Lung (tissue), 17 donors: ENCODE measurements at places on chromosomes 3 and 15. TPM values are rescaled to one million over a fixed set of nuclear protein-coding genes. Genes with fewer than 3 reads are reported as not detected.

GRCh38 chr3:13452490-13453335, 27.4 kb upstream of the HDAC11 start:
- DNase-seq, result peak; percentile 78
- H3K4me1 ChIP-seq, result no peaks in the 10 kb centered on the region
- H3K36me3 ChIP-seq, result no peaks in the 10 kb centered on the region
- H3K27ac ChIP-seq, result no peak overlapping the region
- H3K27me3 ChIP-seq, result no peaks in the 10 kb centered on the region

Gene C3orf22
- 0.28 TPM for total RNA-seq

Gene GUCA1C
- not detected for total RNA-seq

DNA sequence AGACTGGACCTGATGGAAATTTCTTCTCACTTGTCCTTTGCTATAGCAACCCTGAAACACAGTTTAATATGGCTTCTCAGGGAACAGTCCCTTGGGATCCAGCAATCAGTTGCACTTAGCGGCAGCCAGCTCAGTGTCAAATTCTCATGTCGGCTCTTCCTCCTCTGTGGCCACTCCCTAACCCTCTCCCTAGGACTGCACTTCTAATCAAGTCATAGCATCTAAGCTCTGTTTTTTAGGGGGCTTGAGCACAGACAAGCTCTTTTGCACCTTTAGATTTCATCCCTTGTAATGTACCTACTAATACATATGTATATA, 250.5 kb upstream of the TLE3 start:
- peaks cover 4% of the 10 kb centered on the region for H3K27me3 ChIP-seq
- no peaks in the 10 kb centered on the region for H3K4me1 ChIP-seq
- no peak overlapping the region for H3K4me3 ChIP-seq
- H3K27ac ChIP-seq, result no peak overlapping the region
- no peaks in the 10 kb centered on the region for H3K36me3 ChIP-seq

GRCh38 chr3:4634894-4635293, 141.7 kb downstream of the ITPR1 start:
- peaks cover 4% of the 10 kb centered on the region for H3K36me3 ChIP-seq
- H3K4me1 ChIP-seq, result no peaks in the 10 kb centered on the region
- H3K4me3 ChIP-seq, result no peak overlapping the region
- no peak for DNase-seq
- no peak overlapping the region for H3K27ac ChIP-seq

Gene UBAP1L
- total RNA-seq, result 5.4 TPM

Gene GPR27
- 4.6 TPM for total RNA-seq

Gene GPR62
- total RNA-seq, result not detected

Gene RASGRP1
- 7.5 TPM for total RNA-seq

- no peaks in the 10 kb centered on the region for H3K36me3 ChIP-seq
- H3K4me1 ChIP-seq, result peaks cover 3% of the 10 kb centered on the region
- no peaks in the 10 kb centered on the region for H3K27me3 ChIP-seq
Observed at GRCh38 chr15:95995375-95996168, 334.9 kb upstream of the NR2F2 start.

Gene EPHA3
- total RNA-seq, result 11.7 TPM

DNA sequence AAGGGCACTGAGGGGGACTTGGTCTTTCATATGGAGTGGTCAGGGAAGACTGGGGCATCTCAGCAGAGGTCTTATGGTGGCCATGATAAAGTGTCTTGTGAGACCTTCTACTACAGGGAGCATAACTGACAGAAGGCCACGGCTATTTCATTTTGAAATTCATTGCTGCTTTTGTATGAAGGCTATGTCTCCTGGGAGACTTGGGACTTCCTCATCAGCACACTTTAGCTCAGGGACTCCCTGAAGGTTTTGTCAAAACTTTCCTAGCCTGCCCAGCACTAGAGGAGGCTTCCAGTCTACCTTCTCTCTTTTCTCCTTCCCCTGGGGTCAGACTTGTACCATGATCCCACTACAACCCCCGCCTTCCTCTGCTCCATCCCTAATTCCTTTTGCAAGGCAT, 77.2 kb upstream of the RASGRF1 start:
- H3K36me3 ChIP-seq, result no peaks in the 10 kb centered on the region
- no peak overlapping the region for H3K27ac ChIP-seq
- no peak overlapping the region for H3K4me3 ChIP-seq
- no peaks in the 10 kb centered on the region for H3K4me1 ChIP-seq
